ENCODE measurements at places on chromosomes 7 and 10.

- peak; percentile 39 for DNase-seq
These were observed 3.7 kb upstream of the MCU start for GRCh38 chr10:72688208-72688651.

GRCh38 chr10:104780946-104781595 lies 140.0 kb downstream of the SORCS3 start:
- no peak for DNase-seq

- no peak for DNase-seq
These were observed 5.5 kb downstream of the ACTA2 start for GRCh38 chr10:88946965-88947590.

DNA sequence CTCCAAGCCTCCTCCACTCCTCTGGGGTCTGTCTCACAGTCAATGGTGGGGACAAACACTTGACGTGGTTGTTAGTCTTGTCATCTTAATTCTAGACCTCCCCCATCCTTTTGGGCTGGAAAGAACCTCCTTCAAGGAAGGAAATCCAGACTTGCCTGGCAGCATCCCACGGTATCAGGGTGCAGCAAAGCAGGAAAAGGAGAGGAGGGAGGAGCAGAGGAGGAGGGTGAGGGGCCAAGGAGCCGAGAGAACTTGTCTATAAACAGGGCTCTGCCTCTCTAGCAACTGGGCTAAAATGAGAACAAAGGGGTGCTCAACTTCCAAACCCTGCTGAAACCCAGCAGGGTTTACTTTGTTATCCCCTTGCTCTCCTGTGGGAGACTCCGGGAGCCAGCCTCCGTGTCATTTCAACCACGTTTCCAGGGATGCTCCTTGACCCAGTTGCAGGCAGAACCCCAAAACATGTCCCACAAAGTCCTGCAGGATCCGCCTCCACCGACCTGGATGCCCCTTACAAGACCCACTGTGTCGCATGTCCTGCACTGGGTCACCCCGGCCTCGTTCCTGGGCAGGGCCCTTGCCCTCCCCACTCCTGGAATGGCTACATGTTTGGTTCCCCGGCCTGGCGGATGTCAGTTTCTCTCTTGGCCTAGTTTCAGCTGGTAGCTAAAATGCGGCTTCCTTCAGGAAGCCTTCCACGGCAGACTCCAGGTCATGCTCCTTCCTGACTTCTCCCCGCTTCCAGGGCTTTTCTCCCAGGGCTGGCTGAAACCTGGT lies 69.7 kb upstream of the MGMT start:
- DNase-seq, result no peak

Data from 8988T (cell line).